ENCODE measurements at places on chromosomes 4 and X. TPM values are rescaled to one million over a fixed set of nuclear protein-coding genes. Genes with fewer than 3 reads are reported as not detected.

SLITRK4 gene
- total RNA-seq = 0.42 TPM

FAT4 gene
- total RNA-seq = 60.9 TPM

PDGFRA gene
- 181 TPM for total RNA-seq

CCDC160 gene
- total RNA-seq = not detected

USP17L10 gene
- not detected for total RNA-seq

HPGD gene
- total RNA-seq = 30.7 TPM

SCARB2 gene
- total RNA-seq = 98.4 TPM

TNMD gene
- not detected for total RNA-seq

TMEM154 gene
- total RNA-seq = 1.8 TPM

NOX1 gene
- not detected for total RNA-seq

RTL5 gene
- 13.7 TPM for total RNA-seq

DDIT4L gene
- total RNA-seq = 0.75 TPM

AKAP4 gene
- not detected for total RNA-seq

TRPC3 gene
- 0.71 TPM for total RNA-seq

DNA sequence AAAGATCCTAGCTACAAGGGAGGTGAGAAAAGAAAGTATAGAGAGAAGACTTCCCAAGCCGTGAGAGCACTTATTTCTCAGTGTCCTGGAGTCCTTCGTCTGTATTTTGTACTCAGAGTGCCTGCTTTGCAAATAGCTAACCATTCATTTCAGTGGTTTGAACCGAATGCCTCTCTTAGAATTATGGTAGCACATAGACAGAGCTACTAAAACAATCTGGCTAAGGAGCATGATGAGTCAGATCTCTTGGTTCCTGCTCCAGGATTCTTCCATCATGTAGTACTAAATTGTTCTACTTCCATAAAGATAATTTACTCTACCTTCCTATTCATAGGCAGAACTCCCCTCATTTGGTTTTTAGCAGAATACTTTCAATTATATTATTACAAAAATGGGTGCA, 946.6 kb downstream of the STIM2 start:
- no peak for DNase-seq

GRCh38 chr4:87838205-87838604, 5.4 kb downstream of the MEPE start:
- DNase-seq = no peak

- no peak for DNase-seq
Measured at GRCh38 chrX:139039041-139039440, 327.5 kb upstream of the FGF13 start.

GRCh38 chrX:26871967-26872366, 591.2 kb downstream of the PPP4R3C start:
- DNase-seq = no peak

DNA sequence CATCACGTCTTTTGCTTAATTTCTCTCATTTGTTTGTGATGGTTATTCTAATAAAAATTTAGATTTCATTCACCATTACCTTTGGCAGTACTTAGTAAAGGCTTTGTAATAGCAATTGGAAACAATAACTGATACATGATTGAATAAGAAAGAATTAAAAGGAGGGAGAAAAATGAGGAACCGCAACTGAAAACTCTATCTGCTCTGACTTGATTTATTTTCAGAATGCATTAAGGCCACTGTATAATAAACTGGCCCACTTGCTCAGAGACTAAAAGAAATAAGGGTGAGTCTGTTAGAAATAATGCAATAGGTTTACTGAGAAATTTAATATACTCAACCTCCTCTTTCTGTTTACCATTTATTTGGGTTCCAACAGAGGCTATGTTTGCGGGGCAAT, 351.5 kb downstream of the TMA16 start:
- no peak for DNase-seq

DNA sequence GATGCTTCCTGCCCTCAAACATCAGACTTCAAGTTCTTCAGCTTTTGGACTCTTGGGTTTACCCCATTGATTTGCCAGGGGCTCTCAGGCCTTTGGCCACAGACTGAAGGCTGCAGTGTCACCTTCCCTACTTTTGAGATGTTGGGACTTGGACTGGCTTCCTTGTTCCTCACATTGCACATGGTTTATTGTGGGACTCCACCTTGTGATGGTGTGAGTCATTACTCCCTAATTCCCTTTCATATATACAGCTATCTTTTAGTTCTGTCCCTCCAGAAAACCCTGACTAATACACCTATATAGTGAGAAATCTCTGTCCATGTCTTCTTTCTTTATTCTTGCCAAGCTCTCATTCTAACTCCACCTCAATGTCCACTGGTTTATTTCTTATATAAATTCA, 736.9 kb upstream of the HS3ST1 start:
- DNase-seq = no peak

GRCh38 chr4:7845493-7846128, 94.0 kb downstream of the AFAP1 start:
- no peak for DNase-seq

- DNase-seq = no peak
Measured at GRCh38 chrX:41043674-41044345, 41.4 kb upstream of the USP9X start.

DNA sequence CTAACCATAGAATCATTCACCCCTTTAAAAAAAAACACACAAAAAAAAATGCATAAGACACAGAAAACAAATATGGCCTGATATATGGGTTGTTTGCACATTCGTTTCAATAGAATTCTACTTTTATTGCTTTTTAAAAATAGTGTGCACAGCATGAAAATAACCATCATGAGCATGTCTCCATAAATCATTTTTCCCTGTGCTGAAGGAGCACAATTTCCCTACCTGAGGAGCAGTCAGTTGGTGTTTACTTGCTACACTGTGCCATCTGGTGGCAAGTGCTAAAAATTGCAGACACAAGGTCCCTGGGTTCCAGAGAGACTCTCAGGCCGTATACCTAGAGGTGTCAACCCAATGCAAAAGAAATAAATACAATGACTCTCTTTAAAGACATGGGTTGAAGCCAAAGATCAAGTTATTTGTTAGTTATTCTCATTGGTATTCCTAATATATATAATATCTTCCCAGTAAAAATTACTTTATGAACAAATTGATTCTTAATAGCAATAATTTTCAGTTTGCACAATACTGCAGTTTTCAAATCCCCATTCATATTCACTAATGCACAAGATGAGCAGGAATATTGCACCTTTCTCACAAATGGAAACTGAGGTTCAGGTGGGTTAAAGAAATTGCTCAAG, 551.4 kb downstream of the IQCM start:
- DNase-seq = no peak

DNA sequence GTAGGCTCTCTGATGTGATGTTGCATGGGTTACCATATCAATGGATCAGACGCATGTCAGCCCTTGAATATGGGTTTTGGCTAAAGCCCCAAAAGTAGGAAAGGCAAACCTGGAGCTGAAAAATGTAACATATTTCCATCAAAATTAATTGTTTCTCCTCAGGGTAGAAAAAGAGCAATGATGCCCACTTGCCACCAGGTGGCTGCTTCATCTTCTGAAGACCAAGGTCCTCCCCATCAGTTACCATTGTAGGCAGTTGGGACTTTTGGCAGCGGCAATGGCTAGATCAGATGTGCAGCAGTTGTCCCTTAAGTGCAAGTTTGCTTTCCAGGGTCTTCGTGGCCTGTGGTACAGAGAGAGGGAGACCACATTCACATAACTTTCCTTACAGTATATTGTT, 118.2 kb downstream of the NAF1 start:
- no peak for DNase-seq

GRCh38 chrX:48590203-48591103, 6.8 kb upstream of the WDR13 start:
- DNase-seq = no peak

DNA sequence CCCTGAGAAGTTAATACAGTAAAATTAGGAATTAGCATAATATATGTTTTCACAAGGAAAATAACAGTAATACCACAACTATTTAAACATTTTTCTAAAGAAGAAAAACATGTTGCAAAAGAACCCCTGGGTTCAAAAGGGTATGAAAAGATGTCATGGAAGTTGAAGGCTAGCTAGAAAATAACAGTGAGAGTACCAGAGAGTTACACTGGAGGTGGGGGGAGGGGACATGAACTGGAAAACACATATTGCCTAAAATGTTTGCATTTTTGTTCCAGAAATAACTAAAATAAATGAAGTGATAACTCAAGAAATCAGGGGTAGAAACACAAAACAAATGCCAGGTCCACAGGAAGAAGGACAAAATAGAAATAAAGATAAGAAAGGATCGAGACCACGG, 336.6 kb upstream of the MAD2L1 start:
- no peak for DNase-seq

DNA sequence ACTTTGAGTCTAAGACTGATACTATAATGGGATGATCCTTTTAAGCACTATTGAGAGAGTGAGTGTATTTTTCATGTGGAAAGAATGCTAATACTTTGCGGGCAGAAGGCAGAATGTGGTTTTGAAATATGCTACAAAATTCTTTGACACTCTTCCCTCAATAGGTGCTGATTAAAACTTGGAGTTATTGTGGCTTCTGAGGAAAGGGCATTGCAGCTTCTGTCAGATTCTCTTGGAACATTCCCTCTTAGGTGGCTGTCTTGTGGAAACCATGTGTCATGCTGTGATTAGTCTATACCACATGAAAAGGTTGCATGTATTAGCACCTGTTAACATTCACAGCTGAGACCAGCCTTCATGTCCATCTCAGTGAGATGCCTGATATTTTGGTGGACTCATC, 547.0 kb downstream of the STIM2 start:
- DNase-seq = no peak

DNA sequence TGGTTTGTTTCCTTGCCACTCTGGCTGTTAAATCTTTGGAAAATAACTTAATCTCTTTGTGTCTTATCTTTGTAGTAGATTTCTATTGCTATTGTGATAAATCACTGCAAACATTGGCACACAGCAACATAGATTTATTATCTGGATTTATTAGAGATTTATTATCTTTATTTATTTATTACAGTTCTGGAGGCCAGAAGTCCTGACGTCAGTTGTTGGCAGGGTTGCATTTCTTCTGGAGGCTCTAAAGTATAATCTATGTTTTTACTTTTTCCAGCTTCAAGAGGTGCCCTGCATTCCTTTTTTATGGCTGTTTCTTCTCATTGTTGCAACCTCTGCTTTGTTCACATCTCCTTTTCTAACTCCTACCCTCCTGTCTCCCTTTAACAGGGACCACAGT, 542.8 kb downstream of the GRXCR1 start:
- no peak for DNase-seq

DNA sequence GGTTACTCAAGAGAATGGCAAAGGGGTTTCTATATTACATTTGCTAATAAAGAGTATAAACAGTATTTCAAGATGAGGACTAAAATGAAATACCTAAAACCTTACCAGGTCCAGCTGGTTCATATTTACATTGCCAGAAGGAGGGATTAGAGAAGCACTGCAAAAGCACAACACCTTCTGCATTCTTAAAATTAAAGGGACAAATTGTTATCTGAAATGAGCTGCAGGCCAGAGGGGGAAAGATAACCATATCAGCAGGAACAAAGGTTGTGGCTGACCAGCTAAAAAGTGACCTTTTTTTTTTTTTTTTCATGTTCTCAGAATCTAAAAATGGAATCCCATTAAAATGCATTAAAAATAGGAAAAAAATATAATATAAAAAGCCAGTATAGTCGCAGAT, 39.7 kb downstream of the AFF2 start:
- no peak for DNase-seq
